GM23338 (cell line): ENCODE measurements at places on chromosomes 12 and 14. TPM values are rescaled to one million over a fixed set of nuclear protein-coding genes. Genes with fewer than 3 reads are reported as not detected.

Gene RPGRIP1
- total RNA-seq = 0.93 and 1.6 TPM in 2 replicates

DNA sequence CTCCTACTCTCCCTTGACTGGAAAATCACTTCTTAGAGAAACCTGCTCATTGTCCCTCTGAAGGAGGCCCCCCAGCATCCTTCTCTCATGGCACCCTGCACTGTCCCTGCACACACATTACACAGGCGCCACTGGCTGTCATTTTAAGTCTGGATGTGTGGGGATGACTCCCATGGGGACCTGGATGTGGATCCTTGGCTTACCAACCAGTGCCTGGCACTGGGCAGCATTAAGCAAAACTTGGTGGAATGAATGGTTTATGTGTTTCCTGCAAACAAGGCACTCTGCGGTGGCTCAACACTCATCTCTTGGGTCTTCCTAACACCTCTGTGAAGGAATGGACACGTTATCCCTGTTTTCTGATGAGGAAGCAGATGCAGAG is 162.4 kb downstream of the RBM19 start:
- H3K4me1 ChIP-seq = no peaks in the 10 kb centered on the region
- no peak for DNase-seq
- no peaks in the 10 kb centered on the region for H3K36me3 ChIP-seq
- H3K27me3 ChIP-seq = no peaks in the 10 kb centered on the region
- no peak overlapping the region for H3K27ac ChIP-seq

Gene OTOGL
- total RNA-seq = 0.35 and 0.66 TPM in 2 replicates

DNA sequence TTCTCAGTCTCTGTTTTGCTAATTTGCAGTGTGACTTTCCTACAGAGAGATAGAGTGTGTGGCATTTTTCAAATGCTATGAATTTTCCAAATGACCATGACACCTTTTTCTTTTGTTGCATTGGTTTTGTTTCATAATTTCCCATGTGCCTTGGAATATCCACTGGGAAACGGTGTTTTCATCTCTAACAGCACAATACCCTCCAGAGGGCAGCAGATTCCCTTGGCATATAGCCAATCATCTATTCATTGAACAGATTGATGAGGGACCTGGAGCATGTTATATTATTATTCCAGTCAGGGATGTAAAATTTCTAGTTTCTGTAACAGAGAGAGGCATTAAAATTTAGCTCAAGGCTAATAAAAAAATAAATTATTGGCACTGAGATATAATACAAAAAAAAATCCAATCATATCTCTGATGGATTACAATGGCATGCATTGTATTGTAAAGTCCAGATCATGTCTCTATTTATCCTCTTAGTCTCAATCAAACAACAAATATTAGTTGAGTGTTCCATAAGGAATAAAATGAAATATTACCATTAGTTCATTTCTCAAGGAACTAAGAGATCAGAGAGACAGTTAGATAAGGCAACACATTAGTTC is 29.6 kb upstream of the NTN4 start:
- DNase-seq = peak; percentile 64
- H3K27ac ChIP-seq = no peak overlapping the region
- no peaks in the 10 kb centered on the region for H3K4me1 ChIP-seq
- H3K27me3 ChIP-seq = no peaks in the 10 kb centered on the region
- no peaks in the 10 kb centered on the region for H3K36me3 ChIP-seq

DNA sequence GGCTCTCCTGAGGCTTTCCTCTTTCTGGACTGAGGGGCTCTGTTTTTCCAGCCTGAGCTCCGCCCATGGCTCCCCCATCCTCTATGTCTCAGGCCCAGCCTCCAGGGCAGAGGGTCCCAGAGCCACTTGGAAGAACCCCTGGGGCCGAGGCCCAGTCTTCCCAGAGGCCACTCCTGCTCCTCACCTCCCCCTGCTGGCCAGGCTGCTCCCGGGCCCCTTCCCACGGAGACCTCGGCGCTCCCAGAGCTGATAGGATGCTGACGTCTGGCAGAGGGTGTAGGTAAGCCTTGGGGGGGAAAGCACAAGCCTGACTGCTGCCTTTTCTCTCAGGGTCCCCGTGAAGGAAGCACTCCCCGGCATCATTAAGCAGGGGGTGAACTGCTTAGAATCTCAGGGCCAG is 51.4 kb downstream of the ERH start:
- H3K36me3 ChIP-seq = no peaks in the 10 kb centered on the region
- peak; percentile 92 for DNase-seq
- no peak overlapping the region for H3K4me3 ChIP-seq
- no peak overlapping the region for H3K27ac ChIP-seq
- peaks cover 3% of the 10 kb centered on the region; the same call in 1 of the 2 replicates for H3K4me1 ChIP-seq
- H3K27me3 ChIP-seq = no peaks in the 10 kb centered on the region

GRCh38 chr12:92785563-92785950 is 82.8 kb downstream of the PLEKHG7 start:
- peaks cover under 1% of the 10 kb centered on the region; the same call in 1 of the 2 replicates for H3K4me1 ChIP-seq
- H3K36me3 ChIP-seq = no peaks in the 10 kb centered on the region
- H3K27me3 ChIP-seq = no peaks in the 10 kb centered on the region
- H3K4me3 ChIP-seq = no peak overlapping the region
- H3K27ac ChIP-seq = no peak overlapping the region

Gene ASCL4
- not detected in 2 replicates for total RNA-seq

Gene SNAPC1
- total RNA-seq = 14.8 and 19.5 TPM in 2 replicates

DNA sequence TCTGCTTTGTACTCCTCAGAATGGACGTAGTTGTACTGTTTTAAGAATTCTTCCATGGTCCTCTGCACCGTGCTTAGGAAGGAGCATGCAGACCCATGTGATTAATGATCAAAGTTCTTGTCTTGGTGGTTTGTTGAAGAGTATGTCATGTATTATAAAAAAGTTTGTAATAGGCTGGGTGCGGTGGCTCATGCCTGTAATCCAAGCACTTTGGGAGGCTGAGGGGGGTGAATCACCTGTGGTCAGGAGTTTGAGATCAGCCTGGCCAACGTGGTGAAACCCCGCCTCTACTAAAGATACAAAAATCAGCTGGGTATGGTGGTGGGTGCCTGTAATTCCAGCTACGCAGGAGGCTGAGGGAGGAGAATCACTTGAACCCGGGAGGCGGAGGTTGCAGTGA is 61.8 kb upstream of the RTL1 start:
- H3K4me1 ChIP-seq = no peaks in the 10 kb centered on the region
- no peaks in the 10 kb centered on the region for H3K27me3 ChIP-seq
- DNase-seq = no peak

GRCh38 chr12:6432991-6433390 is 11.8 kb upstream of the CD27 start:
- H3K36me3 ChIP-seq = no peaks in the 10 kb centered on the region
- H3K4me1 ChIP-seq = peaks cover 15% of the 10 kb centered on the region
- DNase-seq = no peak
- no peaks in the 10 kb centered on the region for H3K27me3 ChIP-seq
- no peak overlapping the region for H3K4me3 ChIP-seq

Gene BAG5
- 25.4 and 29.2 TPM in 2 replicates for total RNA-seq

Gene VRTN
- total RNA-seq = 129 and 143 TPM in 2 replicates
